NCI-H446 treated with DMSO at 0.1 percent for 48 hours (cell line): ENCODE measurements at places on chromosomes 2 and 18.

DNA sequence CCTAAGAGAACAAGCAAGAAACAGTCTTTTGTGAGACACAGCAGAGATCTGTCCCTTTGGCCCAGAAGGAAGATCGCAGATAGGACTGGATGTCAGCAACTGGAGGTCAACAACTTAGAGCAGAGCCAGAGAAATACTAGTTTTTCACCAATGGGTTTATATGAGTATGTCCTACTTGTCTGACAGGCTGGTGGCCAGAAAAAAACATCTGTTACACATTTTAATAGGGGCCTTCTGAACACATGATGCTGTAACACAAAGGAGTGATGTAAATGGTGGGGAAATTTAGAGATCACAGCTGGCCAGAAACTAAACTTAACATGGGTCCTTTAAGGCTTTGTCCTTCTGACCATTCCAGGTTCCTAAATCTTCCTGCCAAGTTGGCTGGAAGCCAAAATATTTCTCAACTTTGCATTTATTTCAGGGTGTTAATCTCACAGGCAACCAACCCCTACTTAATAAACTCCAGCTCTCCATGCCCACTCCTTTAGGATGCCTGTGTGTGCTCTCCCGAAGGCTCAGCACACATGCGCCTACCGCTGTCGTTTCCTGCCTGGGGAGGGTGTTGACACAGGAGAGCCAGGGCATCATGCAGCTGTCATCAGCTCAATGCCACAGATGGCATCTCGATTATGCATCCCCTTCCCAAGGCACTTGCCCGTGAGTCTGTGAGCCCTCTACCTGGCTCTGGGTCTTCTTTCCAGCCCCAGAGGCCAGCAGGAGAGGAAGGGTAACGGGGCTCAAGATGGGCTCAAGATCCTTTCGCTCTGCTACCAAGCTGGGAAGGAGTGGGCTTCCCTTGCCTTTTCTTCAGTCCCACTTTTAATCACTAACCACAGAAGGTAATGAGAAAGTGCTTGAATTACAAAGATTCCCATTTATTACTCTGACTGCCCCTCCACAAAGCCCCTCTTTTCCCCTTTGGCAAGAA is 252.5 kb downstream of the ETAA1 start:
- no peak for DNase-seq

DNA sequence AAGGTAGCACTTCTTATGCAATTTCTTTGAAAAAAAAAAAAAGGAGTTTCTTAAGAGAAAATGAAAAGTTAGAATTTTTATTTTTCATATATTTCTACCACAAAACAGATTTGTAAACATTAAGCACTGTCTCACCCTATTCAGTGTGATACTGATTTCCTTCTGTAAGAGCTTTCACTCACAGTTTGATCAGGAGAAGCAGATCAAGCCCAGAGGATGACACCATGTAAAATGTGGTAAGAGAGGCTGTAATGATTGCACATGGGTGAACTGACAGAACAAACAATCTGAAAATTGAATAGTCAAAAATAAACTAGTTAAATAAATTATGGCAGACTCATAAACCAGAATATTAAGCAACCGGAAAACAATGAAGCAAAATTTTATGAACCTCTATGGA is 54.5 kb downstream of the MEMO1 start:
- DNase-seq, result no peak

- no peak for DNase-seq
Measured at GRCh38 chr18:32548688-32549087, 78.0 kb upstream of the GAREM1 start.

DNA sequence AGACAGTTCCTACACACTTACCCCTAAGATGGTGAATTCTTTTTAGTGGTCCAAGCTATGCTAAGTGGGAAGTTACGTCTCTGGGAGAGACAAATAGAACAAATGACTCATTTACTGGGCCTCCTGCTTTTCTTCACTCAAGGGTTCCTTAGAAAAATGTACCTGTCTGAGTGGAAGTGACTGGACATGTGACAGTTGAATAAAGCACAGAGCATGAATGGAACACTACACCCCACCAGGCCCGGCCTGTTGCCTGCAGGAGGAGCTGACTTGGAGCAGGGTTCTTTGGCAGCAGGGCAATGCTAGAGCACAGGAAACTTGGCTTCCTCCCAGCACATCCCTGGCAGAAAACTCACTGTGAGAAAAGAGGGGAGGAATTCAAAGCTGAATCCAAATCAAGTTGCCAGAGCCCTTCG is 451.0 kb upstream of the SETBP1 start:
- DNase-seq, result peak; percentile 87
